ENCODE measurements at places on chromosomes 1 and 21.

DNA sequence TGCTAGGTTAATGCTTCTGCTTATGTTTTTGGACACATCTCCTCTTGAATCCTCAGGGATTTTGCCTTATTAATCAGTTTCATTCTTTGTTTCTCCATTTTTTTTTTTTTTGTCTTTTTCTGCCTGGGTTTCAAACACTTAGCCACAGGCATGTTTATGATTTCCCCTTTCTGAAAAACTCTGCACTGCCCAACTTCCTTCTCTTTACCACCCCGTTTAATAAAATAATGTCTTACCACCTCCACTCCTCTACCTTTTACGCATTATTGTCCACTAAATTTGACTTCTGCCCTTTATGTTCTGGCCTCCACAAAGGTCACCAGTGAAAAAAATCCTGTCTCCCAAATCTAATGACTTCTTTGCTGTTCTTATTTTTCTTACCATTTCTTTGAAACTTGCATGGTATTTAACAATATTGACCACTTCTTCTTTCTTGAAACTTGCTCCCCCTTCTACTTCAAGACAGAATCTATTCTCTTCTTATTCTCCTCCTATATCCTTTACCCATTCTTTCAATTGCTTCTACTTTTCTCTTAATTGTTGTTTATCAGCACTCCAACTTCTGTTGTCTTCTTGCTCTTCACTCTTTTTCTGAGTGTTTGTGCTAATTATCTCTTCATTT, 150.3 kb downstream of the TNFSF18 start:
- no peak for DNase-seq

DNA sequence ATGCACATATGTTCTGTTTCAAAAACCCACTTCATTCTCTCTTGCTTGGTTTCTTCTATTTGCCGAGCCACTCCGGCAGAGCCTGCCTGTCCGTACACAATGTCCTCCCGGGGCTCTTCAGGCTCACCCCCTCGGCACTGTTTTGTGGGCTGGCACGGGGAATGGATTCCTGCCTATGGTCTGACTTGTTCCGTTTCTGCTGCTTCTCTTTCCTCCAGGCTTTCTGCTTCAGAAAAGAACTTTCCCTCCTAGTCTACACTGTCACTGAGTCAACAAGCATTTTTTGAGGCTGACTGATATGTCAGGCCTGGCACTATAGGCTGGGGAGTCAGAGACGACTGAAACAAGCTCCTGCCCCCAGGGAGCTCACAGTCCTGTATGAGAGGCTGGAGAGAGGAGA, 28.4 kb upstream of the SARS1 start:
- DNase-seq, result no peak

DNA sequence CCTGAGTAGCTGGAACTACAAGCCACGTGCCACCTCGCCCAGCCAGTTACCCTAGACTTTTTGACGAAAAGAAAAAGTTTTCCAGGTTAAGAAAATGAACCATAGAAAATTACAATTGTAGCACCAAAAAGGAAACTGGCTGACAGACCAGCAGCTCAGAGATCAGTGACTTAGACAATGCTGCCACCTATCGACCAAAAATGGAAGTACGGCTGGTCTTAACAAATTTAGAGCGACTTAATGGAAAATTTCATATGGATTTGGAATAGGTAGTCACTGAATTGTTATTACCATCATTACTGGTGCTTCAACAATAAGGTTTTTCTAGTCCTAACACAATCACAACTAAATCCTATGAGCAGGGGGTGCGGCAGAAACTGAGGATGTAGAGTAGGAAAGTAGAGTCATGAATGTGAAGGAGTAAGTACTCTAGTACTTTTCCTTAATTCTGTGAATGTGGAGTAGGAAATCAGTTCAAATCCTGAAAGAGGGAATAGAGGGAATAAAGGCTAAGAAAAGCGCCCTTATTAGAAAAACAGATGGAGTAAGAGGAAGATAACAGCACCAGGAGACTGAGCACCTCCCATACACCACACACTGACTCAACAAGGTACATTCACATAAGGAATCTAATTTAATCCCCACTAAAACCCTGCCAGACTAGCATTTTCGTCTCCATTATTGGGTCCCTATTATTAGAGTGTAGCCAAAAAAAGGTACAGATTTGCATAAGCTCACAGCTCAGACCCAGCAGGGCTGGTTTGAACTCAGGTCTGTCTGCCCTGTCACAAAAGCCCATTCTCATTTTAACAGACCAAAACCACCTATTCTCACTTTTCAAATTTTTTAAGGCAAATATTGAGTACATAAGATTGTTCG, 37.9 kb upstream of the MGST3 start:
- DNase-seq, result peak; percentile 50

DNA sequence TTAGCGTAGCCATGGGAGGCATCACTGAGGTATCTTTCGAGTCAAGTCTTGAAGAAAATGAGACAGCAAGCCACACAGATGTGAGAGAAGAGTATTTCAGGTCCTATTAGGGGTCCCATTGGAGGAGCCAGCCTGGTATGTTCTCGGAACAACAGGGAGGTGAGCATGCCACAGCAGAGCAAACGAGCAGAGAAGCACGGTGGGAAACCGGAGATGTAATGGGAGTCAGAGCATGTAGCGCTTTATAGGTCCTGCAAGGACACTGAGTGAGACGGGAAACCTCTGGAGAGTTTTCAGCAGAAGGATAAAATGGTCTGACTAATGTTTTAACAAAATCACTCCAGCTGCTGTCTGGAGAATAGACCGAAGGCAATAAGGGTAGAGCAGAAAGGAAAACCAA, 15.9 kb downstream of the H3-3A start:
- no peak for DNase-seq

- no peak for DNase-seq
Observed at GRCh38 chr1:171869097-171869496, 27.8 kb downstream of the DNM3 start.

GRCh38 chr21:46050668-46051378, 47.1 kb upstream of the COL6A2 start:
- DNase-seq, result no peak

DNA sequence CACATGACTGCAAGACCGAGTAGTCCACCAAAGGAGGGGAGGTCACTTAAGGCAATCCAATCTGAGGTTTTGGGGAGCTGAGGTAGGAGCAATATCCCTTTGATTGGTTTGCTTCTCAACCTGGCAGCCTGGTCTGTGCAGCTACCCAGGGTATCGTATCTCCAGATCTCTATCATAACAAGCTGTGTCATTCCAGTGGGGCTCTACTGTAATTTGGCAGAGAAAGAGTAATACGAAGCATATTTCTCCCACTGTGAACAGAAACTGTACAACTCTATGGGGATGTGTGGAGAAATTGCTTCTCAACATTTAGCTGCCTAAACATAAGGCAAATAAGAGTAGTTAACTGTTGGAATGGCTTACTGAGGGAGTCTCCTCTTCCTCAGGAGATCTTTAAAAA, 20.6 kb downstream of the CD101 start:
- DNase-seq, result no peak

GRCh38 chr1:41919764-41920397, 1.2 kb upstream of the HIVEP3 start:
- peak; percentile 51 for DNase-seq

- no peak for DNase-seq
Observed at GRCh38 chr1:107414550-107414949, 273.7 kb downstream of the NTNG1 start.

- no peak for DNase-seq
Observed at GRCh38 chr1:190286111-190286510, 191.6 kb downstream of the BRINP3 start.

- no peak for DNase-seq
Observed at GRCh38 chr1:246454655-246455054, 52.4 kb downstream of the SMYD3 start.

Measured in SJCRH30 (cell line).